ENCODE measurements at places on chromosomes 1 and 21. TPM values are rescaled to one million over a fixed set of nuclear protein-coding genes. Genes with fewer than 3 reads are reported as not detected.

DNA sequence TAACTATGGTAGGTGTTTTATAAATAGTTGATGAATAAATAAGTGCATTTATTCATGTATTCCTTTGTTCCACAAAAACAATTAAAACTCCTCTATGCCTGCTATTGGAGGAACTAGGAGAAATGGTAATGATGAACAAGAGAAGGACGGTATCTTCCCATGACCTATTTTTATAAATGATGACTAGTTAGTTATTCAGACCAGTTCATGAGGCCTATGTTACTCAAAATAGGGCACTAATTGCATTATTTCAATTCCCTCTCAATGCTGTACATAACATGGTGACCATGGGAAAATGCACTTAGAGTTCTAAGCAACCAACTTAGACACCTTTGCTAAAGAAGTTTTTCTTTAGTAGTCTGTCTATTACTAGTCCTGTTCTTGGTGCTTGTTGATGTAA is 53.1 kb downstream of the XCL1 start:
- no peak overlapping the region for H3K27ac ChIP-seq
- no peaks in the 10 kb centered on the region for H3K36me3 ChIP-seq
- H3K4me3 ChIP-seq: no peak overlapping the region

- H3K4me3 ChIP-seq: no peak overlapping the region
- no peaks in the 10 kb centered on the region for H3K36me3 ChIP-seq
- no peaks in the 10 kb centered on the region for H3K27me3 ChIP-seq
- no peak for DNase-seq
- H3K4me1 ChIP-seq: no peaks in the 10 kb centered on the region
These were observed 4.2 kb downstream of the OR6K3 start for GRCh38 chr1:158716335-158716734.

Gene IL20
- not detected for polyA plus RNA-seq

Gene DCST2
- polyA plus RNA-seq: 1.6 TPM

Gene AVPR1B
- polyA plus RNA-seq: not detected

All from stomach (tissue), 19 donors.